ENCODE measurements at places on chromosomes 11 and 22.

DNA sequence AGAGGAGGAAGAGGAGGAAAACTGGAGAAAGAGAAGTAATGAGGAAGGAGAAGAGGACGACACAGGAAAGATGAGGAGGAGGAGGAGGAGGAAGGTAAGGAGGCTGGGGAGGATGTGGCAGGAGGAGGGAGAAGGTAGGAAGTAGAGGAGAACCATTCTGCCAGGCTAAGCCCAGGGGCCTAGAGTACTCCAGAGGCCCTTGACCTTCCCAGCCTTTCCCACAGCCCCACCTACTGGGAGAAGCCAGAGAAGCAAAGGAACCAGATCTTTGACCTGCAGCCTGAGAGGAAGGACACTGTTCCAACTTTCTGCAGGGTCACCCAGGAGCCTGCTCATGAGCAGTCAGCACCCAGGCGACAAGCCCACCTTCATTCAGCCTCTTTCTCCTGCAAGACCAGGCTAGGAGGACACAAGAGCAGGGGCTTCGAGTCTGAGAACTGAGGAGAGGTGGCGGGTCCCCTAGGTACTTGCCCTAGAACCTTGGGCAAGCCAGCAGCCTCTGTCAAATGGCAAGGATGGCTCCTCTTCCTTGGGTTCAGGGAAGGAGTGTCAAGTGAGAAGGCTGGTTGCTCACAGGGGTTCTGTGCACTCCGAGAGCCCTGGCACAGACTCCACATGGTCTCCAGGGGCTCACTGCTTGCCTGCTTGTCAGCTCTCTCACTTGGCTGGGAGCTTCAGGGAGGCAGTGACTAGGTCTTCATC is 27.9 kb upstream of the OAF start:
- peak; percentile 53 for DNase-seq

GRCh38 chr11:122270535-122270934 is 154.5 kb upstream of the BLID start:
- no peak for DNase-seq

DNA sequence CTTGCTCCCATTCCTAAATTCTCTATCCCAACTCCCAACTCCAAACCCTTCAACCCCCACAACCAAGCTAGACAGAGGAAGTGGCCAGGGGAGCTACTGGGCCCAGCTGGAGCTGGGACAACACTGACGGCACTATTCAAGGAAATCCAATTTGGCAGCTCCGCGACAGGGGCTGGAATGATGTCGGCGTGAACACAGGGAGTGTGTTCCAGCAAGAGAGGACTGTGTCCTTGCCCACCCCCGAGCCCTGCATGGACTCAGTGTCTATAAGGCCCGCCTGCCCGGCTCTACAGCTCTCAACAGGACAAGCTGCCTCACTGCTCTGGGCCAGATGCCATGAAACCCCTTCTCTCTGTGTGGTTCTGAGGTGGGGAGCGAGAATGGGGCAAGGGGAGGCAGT is 11.3 kb downstream of the PCSK7 start:
- DNase-seq, result peak; percentile 80

DNA sequence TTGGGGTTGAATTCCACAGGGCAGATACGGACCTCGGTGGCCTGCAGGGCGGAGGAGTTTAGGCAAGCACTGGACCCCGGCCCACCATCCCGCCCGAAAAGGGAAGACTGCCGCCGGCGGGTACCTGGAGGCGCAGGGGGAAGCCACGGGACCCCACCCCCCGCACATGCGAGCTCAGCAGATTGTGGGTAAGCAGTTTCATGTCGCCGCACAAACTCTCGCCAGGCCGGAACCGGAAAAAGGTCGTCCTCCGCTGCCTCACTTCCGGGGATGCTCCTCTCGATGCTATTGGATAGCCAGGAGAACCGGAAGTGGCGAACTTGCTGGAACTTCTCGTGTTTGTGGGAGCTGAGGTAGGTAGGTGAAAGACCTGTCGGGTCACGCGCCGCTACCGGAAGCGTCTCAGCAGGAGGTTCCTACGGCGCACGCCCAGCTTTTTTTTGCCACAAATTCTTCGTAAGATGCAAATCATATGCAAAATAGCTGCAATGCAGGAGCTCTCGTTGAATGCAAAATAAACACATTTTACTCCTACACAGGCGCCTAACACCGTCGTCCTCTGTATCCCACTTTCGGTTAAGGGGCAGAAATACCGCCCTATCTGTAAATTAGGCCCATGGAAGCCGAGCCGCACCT is at the start of gene TRMT112:
TSS of gene TRMT112 (minus strand) at position 235 of the 636 bp plus-strand sequence. CDS start at position 202, 33 bp downstream.
- peak; percentile 94 for DNase-seq

- no peak for DNase-seq
Measured at GRCh38 chr11:44782478-44782877, 55.7 kb downstream of the TSPAN18 start.

- DNase-seq, result peak; percentile 20
Measured at GRCh38 chr11:82864268-82864667, 36.0 kb downstream of the PRCP start.

DNA sequence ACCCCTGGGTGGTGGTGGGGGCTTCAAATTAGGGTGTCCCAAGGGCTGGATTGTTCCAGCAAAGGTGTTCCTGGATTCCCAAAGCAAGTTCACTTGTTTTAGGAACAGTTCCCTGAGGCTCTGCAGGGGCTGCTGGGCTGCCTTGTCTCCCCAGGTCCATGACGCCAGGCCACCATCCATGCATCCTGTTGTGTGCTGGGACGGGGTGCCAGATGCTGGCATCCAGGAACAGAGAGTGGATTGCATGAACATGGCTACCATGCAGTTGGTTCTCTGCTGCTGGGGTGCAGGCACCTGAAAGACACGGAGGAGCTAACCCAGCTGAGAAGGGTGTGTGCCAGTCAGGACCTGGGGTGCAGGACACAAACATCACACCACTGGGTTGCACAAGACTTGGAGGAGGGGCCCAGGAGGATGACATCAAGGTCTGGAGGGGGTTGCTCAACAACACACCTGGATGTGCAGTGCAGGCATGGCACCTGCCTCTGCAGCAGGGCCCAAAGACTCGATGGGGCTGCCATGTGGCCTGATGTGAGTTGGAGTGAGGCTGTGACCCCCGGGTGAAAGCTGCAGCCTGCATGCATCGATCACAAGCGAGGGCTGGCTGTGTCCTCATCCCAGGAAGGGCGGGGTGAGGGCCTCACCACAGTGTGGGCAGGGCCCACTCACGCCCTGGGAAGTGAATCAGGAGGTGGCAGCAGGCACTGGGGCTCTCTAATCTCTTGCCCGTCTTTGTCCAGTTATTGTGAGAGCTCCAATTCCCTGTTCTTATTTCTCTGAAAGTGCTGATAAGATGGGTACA is 74.0 kb upstream of the CLDN5 start:
- DNase-seq, result no peak

GRCh38 chr11:29019960-29020683 is 911.9 kb downstream of the METTL15 start:
- no peak for DNase-seq

- no peak for DNase-seq
Measured at GRCh38 chr22:31602259-31602952, 59.6 kb downstream of the PISD start.

DNA sequence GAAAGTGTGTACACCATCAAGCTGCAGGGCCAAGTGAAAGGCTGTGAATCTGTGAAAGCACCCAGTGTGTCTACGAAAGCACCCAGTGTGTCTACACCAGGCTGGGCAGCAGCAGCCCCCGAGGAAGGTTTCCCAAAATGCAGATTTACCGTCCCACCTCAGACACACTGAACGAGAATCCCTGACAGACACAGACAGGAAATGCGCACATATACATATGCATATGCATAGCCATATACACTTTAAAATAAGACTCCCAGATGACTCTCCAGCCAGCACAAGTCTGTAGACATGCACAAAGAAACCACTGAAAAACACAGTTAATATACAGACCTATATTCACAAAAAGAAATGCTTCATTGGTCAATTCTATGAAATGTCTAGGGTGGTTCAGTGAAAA is 155.5 kb upstream of the OPCML start:
- no peak for DNase-seq

GRCh38 chr11:47606731-47607130 is 12.5 kb upstream of the C1QTNF4 start:
- DNase-seq, result peak; percentile 41

DNA sequence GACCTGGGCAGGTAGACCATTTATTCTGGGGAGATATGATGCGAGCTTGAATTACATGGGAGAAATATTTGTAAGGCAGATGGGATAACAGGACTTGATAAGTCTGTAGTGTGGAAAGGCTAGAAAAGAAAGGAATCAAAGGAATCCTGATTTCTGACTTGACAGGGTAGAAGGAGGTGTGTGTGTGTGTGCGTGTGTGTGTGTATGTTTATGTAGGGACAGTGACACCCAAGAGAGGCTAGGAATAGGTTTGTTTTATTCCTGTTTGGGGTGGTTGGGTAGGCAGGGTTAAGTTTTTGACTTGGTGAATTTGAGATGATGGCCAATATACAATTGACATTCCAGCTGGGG is 390 bp upstream of the HTATIP2 start:
- no peak for DNase-seq

DNA sequence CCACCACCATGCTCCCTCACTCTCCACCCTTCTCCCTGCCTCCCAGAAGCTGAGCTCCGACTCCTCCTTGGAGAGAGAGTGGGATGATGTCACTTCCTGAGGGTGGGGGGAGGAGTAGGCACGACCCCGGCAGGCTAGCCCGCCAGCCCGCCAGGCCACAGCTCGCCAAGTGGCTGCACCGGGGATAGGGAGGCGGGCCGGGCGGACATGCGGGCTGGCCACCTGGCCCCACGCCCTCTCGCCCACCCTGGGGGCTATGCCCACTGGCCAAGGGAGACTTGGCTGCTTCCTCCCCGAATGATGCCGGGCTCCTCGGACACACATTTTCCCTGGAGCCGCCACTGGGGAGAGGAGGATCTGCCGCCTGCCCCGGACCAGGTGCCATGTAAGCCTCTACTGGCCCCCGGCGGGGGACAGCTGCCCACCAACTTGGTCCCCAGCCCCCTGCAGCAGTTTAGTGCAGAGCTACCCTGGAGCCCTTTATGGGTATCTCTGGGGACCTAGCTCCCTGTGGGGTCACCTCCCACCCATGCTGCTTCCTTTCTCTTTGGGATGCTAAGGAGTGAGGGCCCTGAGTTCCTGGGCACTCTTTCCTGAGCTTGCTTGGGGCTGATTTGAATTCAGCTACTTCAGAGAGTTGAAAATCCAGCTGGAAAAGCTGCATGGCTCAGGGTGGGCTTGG is 33.7 kb upstream of the MYRF start:
- peak; percentile 51 for DNase-seq

DNA sequence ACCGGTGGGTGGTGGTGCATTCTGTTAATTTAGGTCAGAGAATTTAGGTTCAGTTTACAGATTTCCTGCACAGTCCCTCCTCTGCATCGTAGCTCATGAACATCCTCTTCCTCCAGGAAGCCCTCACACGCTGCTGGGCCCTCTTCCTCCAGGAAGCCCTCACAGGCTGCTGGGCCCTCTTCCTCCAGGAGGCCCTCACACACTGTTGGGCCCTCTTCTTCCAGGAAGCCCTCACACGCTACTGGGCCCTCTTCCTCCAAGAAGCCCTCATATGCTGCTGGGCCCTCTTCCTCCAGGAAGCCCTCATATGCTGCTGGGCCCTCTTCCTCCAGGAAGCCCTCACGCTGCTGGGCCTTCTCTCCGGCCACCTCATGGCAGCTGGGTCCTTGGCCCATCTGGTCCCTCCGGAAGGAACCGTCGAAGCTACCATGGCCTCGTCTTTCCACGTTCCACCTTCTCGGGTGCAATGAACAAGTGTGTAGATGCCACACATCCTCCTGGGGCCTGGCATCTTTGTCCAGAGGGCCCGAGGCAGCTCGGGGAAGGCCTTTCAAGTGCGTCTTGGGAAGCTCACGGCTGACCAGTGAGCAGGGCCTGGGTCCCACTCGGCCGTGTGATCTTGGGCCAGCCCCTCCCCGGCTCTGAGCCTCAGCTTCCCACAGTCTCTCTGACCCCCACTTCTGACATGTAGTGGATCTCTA is 58.9 kb upstream of the PPARA start:
- DNase-seq, result peak; percentile 12

GRCh38 chr22:24244144-24244787 is 616 bp downstream of the GGT5 start:
- peak; percentile 50 for DNase-seq

DNA sequence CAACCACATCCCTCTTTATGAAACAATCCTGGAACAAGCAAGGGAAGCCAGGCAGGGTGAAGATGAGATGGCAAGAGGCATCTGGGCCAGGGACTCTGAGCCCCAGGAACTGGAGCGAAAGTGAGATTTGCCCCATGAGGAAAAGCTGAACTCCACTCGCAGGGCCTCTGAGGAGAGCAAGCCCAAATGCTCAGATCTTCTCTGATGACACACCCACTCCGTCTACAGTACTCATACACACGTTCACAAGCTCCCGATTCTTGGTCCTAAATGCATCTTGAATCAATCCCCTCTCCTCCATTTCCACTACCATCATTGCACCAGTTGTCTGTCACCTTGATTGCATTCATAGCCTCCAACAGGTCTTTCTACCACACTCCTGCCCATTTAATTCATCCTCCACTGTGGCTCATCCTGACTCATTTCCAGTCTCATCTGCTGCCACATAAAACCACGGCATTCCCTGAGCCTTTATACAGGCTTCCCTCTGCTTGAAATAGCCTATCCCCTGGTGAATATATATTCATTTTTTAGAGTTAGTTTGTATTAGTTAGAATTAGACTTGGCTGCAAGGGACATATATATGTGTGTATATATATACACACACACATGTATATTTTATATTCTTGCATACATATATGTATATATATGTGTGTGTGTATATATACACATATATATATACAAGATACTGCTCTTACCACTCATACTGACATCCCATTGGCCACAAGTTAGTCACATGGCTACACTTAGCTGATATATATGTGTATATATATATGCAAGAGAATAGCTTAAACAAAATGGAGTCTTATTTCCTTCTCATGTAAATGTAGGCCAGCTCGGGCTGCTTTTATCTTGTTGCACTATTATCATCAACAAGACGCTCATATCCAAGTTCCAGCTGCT is 1.4 kb upstream of the APOA5 start:
- no peak for DNase-seq

DNA sequence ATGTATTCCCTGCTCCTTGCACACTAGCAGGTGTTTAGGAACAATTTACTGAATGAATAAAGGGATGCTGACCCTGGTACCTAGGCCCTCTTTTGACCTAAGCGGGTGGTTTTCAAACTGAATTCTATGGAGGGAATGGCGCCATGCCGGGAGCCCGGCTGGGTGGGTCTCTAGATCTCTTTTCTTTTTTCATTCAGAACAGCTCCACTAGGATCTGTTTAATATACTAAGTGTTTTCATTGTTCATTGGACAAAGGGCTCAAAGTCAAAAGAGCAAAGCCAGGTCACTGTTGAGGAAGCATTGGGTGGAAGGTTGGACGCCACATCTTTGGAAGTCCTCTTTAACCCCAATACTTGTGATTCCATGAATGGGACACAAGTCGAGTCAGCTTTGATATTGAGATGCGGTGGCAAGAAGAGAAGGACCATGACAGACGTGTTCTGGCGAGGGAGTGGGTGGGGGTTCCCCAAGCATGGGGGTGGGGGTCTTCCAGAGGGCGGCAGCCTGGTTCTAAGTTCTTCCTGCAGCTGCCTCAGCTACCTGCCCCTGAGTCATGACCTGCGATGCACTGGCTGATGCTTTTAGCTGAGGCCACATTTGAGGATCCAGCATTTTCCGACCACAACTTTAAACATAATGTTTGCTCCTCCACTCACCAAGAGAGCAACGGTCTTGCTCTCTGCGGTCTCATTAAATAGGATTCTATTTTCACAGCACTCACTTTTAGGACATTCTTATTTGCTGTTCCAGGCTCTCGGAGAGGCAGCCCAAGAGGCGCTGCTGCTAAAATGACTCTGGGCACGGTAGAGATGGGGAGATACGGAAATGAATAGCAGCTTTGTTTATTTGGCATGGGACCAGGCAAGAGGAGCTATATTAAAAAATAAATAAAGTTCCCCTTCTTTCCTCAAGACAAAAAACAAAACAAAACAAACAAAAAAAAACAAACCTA is 100.6 kb downstream of the FBXO7 start:
- DNase-seq, result no peak

GRCh38 chr11:12205330-12205729 is 94.9 kb downstream of the MICAL2 start:
- DNase-seq, result no peak
